ENCODE measurements at places on chromosomes 1 and 21. TPM values are rescaled to one million over a fixed set of nuclear protein-coding genes. Genes with fewer than 3 reads are reported as not detected.

GRCh38 chr1:168570652-168571051, 5.8 kb upstream of the XCL1 start:
- H3K4me1 ChIP-seq: peaks cover 12% of the 10 kb centered on the region
- peaks cover 6% of the 10 kb centered on the region for H3K27me3 ChIP-seq
- H3K4me3 ChIP-seq: no peak overlapping the region
- H3K36me3 ChIP-seq: no peaks in the 10 kb centered on the region

GRCh38 chr1:156295391-156295947, at the start of gene GLMP:
GLMP (minus strand) TSS chr1:156295679; CDS start chr1:156295645, 34 bp downstream.
- peaks cover 16% of the 10 kb centered on the region for H3K4me1 ChIP-seq
- peak; percentile 81 for DNase-seq
- peaks cover 8% of the 10 kb centered on the region for H3K36me3 ChIP-seq
- H3K27me3 ChIP-seq: no peaks in the 10 kb centered on the region

- H3K27ac ChIP-seq: no peak overlapping the region
- no peaks in the 10 kb centered on the region for H3K27me3 ChIP-seq
- no peaks in the 10 kb centered on the region for H3K4me1 ChIP-seq
- H3K36me3 ChIP-seq: peaks cover 52% of the 10 kb centered on the region
- no peak overlapping the region for H3K4me3 ChIP-seq
Measured at GRCh38 chr1:212073490-212073889, 37.9 kb downstream of the DTL start.

DNA sequence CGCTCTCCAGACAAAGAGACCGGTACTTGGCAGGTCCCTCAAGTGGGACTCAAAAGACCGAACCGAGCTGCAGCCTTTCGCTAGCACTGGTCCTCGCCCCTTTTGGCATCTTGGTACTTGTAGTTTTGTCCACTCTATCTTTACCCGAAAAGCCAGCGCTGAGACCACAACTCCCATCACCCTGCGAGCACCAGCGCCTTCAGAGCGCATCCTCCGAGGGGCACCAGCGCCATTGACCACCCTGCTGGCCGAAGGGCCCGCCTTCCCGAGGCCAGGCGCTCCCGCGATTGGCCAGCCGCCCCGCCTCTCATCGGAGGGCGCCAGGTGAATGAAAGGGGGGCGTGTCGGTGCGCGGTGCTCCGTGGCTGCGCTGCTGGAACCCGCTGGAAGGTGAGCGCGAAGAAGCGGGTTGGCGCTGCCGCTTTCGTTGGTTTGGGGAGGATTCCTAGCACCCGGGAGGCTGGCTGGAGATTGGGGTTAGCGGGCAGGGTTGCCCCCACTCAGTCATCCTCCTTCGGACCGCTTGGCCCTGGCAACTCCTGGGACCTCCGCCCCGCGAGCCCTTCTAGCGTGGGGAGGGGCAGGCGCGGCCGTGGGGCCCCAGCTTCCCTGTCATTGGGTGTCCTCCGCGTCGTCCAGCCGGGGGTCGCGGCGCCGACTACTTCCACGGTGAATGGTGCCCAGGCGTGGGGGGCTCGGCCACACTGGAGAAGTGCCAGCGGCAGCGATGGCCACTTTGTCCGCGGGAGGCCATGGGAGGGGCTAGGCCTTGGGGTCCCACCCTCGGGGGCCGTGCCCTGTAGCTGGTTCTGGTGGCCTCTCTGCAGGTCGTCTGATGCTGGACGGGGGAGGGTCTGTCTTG, at the start of gene ZBTB8B:
Gene ZBTB8B, plus strand, starts transcription at position 357 of the 862 bp plus-strand sequence. CDS start 5,553 bp downstream, outside the sequence.
- DNase-seq: peak; percentile 64
- peaks cover 15% of the 10 kb centered on the region for H3K4me1 ChIP-seq
- no peak within 1 kb of the TSS for H3K27ac ChIP-seq
- no peaks in the 10 kb centered on the region for H3K36me3 ChIP-seq
- H3K27me3 ChIP-seq: peaks cover 40% of the 10 kb centered on the region
- H3K4me3 ChIP-seq: peak within 1 kb of the TSS; percentile 50

DNA sequence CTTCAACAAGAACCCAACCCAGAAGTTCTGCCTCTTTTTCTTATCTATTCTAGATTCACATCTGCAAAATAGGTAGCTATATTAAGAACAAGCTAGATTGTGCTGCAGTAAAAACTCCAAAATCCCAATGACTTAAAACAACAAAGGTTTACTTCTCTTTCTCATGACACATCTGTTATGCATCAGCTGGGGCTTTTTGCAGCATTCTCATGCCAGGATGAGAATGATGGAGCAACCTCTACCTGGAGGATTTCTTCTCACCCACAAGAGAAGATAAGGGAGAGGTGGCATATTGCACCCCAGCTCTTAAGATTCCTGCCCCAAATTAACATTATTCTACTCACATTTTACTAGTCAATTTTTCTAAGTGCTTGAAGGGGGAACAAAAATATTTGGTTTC, 152.3 kb upstream of the SPAG17 start:
- no peaks in the 10 kb centered on the region for H3K4me1 ChIP-seq
- H3K36me3 ChIP-seq: no peaks in the 10 kb centered on the region
- no peak overlapping the region for H3K27ac ChIP-seq

GRCh38 chr1:39695016-39695415, 3.8 kb upstream of the HPCAL4 start:
- H3K36me3 ChIP-seq: no peaks in the 10 kb centered on the region
- H3K4me3 ChIP-seq: no peak overlapping the region
- no peak for DNase-seq
- peak overlapping the region; percentile 22 for H3K27ac ChIP-seq
- peaks cover 30% of the 10 kb centered on the region for H3K4me1 ChIP-seq

- peaks cover 3% of the 10 kb centered on the region for H3K4me1 ChIP-seq
- no peaks in the 10 kb centered on the region for H3K27me3 ChIP-seq
- DNase-seq: no peak
- peaks cover 22% of the 10 kb centered on the region for H3K36me3 ChIP-seq
- no peak overlapping the region for H3K27ac ChIP-seq
Measured at GRCh38 chr1:247429496-247429895, 13.5 kb downstream of the NLRP3 start.

DNA sequence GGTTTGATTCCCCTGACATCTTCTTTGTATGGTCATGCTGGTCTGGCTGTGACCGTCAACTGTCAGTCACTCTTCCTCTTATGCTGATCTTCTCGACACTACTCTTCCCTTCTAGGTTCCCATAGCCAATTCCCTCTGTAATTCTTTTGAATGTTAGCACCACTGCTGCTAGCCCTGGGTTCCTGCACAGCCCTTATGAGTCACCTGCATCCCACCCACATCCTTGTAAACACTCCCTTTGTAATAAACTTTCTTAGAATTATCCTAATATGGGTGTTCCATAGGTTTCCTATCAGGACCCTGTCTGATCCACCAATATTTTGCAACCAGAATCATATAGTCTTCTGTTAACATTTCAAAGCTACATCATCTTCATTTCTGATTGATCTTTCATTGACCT, 37.1 kb downstream of the JUN start:
- DNase-seq: no peak
- H3K4me1 ChIP-seq: no peaks in the 10 kb centered on the region
- H3K36me3 ChIP-seq: no peaks in the 10 kb centered on the region
- H3K27me3 ChIP-seq: peaks cover 9% of the 10 kb centered on the region
- no peak overlapping the region for H3K27ac ChIP-seq
- no peak overlapping the region for H3K4me3 ChIP-seq

The SLC2A5 gene
- not detected for total RNA-seq

- peak overlapping the region; percentile 65 for H3K27ac ChIP-seq
- no peaks in the 10 kb centered on the region for H3K36me3 ChIP-seq
- H3K4me3 ChIP-seq: peak overlapping the region; percentile 47
- peak; percentile 7 for DNase-seq
- H3K4me1 ChIP-seq: peaks cover 22% of the 10 kb centered on the region
Measured at GRCh38 chr21:41112740-41113692, 54.9 kb upstream of the BACE2 start.

DNA sequence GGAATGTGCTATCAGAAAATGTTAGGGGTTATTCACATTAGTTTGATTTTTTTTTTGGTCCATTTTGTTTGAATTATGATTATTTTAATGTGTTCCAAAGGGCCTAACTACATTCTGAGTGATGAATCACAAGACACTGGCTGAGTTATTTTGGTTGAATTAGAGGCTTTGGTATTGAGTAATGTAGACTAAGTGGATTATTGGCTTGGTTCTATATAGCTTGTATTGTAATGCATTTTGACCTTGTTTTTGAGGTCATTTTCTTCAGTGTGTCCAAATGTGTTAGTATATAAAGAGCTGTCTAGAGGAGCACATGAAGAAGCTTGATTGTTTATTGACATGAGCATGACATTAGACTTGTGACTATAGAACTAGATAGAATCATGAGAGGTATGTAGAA, 3.4 kb downstream of the ZNF326 start:
- H3K27me3 ChIP-seq: no peaks in the 10 kb centered on the region
- H3K36me3 ChIP-seq: peaks cover 21% of the 10 kb centered on the region

The ADORA1 gene
- total RNA-seq: not detected

DNA sequence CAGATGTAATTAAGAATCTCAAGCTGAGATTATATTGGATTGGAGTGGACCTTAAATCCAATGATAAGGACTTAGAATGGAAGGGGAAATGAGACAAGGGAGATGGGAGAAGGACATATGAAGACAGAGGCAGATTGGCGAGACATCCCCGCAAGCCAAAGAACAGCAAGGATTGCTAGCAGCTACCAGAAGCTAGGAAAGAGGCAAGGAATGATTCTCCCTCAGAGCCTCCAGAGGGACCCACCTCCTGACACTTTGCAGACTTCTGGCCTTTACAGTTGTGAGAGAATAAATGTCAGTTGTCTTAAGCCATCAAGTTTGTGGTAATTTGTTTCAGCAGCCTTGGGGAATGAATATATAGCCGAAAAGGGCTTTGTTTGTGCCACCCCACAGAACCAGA, 20.7 kb downstream of the METTL13 start:
- no peak overlapping the region for H3K4me3 ChIP-seq
- H3K4me1 ChIP-seq: peaks cover 4% of the 10 kb centered on the region
- no peaks in the 10 kb centered on the region for H3K27me3 ChIP-seq
- no peak overlapping the region for H3K27ac ChIP-seq

The THEM5 gene
- total RNA-seq: not detected

The RGS16 gene
- total RNA-seq: 30.6 TPM

DNA sequence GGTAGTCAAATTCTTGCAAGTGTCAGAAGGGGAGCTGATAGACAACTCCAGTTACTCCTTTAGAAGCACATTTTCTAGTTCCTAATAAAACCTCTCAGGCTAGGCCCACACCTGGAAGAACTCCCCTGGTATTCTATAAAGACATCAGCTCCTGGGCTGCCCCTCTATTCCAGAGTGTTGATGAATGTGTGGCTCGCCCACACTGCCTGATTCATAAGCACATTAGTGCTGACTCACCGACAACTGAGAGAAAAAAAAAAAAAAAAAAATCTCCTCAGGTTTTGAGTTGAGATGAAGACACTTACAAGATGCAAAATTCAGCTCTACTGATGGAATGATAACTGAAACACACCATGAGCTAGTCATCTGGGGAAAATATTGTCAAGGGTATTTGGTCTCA, 188.1 kb downstream of the TNR start:
- H3K27me3 ChIP-seq: peaks cover 10% of the 10 kb centered on the region
- no peak overlapping the region for H3K4me3 ChIP-seq
- H3K27ac ChIP-seq: no peak overlapping the region
- H3K4me1 ChIP-seq: no peaks in the 10 kb centered on the region
- no peaks in the 10 kb centered on the region for H3K36me3 ChIP-seq

- no peaks in the 10 kb centered on the region for H3K36me3 ChIP-seq
- peak; percentile 52 for DNase-seq
- H3K4me1 ChIP-seq: no peaks in the 10 kb centered on the region
- peaks cover 21% of the 10 kb centered on the region for H3K27me3 ChIP-seq
- H3K4me3 ChIP-seq: no peak overlapping the region
Measured at GRCh38 chr1:7218210-7218832, 433.1 kb downstream of the CAMTA1 start.

- DNase-seq: no peak
- H3K36me3 ChIP-seq: no peaks in the 10 kb centered on the region
- H3K4me3 ChIP-seq: no peak overlapping the region
- H3K27ac ChIP-seq: no peak overlapping the region
Measured at GRCh38 chr1:197807739-197808453, 32.6 kb upstream of the DENND1B start.

DNA sequence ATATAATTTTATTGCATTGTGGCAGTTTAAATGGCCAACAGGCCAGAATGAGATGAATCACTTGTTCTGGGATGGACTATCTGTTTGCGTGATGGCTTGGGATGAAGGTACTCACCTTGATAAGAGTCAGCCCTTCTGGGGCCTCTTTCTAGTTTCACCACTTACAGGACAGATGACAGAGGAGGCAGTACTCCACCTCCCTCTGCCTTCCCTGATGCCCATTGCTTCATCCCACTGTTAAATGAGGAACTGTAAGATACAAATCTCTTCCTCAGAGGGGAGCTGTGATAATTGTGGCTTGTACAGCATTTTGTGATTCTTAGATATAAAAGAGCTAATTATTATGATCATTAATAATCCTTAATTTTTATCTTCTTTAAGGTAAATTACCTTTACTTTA, 3.7 kb upstream of the TCHH start:
- no peak for DNase-seq
- no peak overlapping the region for H3K4me3 ChIP-seq
- H3K27ac ChIP-seq: no peak overlapping the region
- no peaks in the 10 kb centered on the region for H3K36me3 ChIP-seq
- H3K27me3 ChIP-seq: peaks cover 37% of the 10 kb centered on the region

The PPFIA4 gene
- total RNA-seq: 56.4 TPM

DNA sequence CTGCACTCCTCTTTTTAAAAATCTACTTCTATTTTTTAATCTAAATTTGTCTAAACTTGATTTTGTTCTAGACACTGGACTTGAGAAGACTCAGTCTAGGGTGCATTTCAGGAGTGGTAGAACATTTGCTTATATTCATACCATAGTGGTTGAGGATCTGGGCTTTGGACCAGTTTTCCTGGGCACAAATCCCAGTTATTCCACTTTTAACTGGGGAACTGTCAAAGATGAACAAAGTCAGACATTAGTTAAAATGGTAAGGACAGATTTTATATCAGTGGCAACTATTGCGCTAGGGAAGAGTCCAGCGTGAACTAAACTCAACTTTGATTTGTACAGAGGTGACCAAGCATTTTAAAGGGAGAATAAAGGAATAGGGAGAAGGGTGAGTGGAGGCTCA, 102.4 kb downstream of the FMN2 start:
- no peak overlapping the region for H3K27ac ChIP-seq
- H3K4me3 ChIP-seq: no peak overlapping the region
- DNase-seq: no peak

The TNFRSF8 gene
- 16.3 TPM for total RNA-seq

The MAEL gene
- total RNA-seq: not detected

- no peak overlapping the region for H3K27ac ChIP-seq
- H3K4me3 ChIP-seq: no peak overlapping the region
- H3K27me3 ChIP-seq: no peaks in the 10 kb centered on the region
- DNase-seq: no peak
Measured at GRCh38 chr21:38903690-38904139, 98.0 kb downstream of the ETS2 start.

The EIF2D gene
- 100 TPM for total RNA-seq

GRCh38 chr1:87549738-87550137, 221.1 kb downstream of the LMO4 start:
- no peak for DNase-seq
- peaks cover 8% of the 10 kb centered on the region for H3K36me3 ChIP-seq
- H3K27ac ChIP-seq: no peak overlapping the region
- no peaks in the 10 kb centered on the region for H3K4me1 ChIP-seq
- no peak overlapping the region for H3K4me3 ChIP-seq
- peaks cover 9% of the 10 kb centered on the region for H3K27me3 ChIP-seq

- no peaks in the 10 kb centered on the region for H3K36me3 ChIP-seq
- no peak overlapping the region for H3K4me3 ChIP-seq
- H3K27me3 ChIP-seq: no peaks in the 10 kb centered on the region
- H3K27ac ChIP-seq: no peak overlapping the region
- DNase-seq: no peak
- H3K4me1 ChIP-seq: no peaks in the 10 kb centered on the region
Measured at GRCh38 chr1:47776667-47777131, 220.5 kb downstream of the TRABD2B start.

GRCh38 chr1:51285055-51285454, 45.3 kb downstream of the TTC39A start:
- no peak for DNase-seq
- peaks cover 21% of the 10 kb centered on the region for H3K4me1 ChIP-seq
- H3K27ac ChIP-seq: no peak overlapping the region
- H3K27me3 ChIP-seq: no peaks in the 10 kb centered on the region
- no peak overlapping the region for H3K4me3 ChIP-seq

All from activated CD4-positive, alpha-beta T cell treated with anti-CD3 and anti-CD28 coated beads for 36 hours (primary cell).